ENCODE measurements at places on chromosomes 5 and 9. TPM values are rescaled to one million over a fixed set of nuclear protein-coding genes. Genes with fewer than 3 reads are reported as not detected.
A peak's percentile ranks its signal among the peaks of the same experiment; 100 is the strongest.

Gene FOXI1
- total RNA-seq, result not detected

Gene ZNF483
- total RNA-seq, result 7.0 TPM

Gene IL5
- total RNA-seq, result not detected

Gene CTNND2
- 0.39 TPM for total RNA-seq

Gene HSPB3
- total RNA-seq, result not detected

Gene FAM169A
- 12.0 TPM for total RNA-seq

Gene NCS1
- total RNA-seq, result 30.4 TPM

Gene SNCB
- total RNA-seq, result not detected

DNA sequence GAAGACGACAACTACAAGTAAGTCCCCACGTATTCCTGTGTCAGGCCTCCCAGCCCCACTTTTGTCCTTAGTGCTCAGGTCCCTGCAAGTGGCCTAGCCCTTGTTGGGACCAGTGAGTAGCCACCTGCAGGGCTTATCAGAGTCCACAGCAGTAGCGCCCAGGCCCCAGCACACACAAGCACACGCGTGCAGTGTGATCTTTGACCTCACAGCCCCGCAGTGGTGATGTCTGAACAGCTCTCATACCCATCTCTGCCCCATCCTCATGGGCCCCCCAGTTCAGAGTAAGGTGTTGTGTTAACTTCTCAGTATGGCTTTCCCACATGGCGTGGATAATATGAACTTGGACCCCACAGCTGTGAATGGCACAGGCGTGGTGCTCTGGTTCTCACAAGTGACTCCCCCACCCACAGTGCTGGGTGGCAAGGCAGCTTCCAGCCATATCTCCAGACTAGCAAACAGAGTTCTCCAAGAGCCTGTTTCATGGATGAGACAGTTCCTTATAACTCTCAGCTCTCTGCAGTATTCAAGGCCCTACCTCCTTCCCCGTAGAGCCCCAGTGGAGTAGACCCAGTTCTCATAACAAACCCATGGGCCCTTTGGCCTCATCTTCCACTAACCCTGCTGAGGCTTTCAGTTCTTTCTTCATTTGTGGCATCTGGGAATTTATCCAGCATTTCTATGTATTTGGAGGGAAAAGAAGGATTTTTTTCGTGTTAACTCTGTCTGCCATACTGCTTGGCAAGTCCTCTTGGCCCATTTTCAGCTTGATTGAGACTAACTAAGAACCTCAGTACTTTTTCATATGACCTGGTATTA lies 46.5 kb upstream of the ANGPTL2 start:
- ATAC-seq, result no peak

DNA sequence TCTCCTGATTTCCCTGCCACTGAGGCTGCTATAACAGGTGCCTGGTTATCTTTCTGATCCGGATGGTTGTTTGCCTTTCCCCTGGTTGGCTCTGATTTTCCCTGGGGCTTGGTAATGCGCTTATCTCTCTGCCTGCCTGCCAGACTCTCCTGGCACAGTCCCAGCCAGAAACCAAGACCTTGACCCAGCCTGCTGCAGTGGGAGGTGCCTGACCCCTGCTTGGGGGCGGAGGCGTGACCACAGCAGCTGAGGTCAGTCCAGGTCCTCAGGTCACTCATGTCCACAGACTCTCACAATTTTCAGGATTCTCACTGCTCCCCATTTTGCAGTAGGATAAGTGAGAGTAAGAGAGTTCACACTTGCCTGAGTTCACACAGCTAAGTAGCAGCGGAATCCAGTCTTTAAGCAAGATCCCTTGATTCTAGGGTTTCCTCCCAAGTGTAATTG lies 24.4 kb upstream of the SYNPO start:
- no peak for ATAC-seq

GRCh38 chr5:167355346-167355745 lies 936.1 kb upstream of the WWC1 start:
- no peak for ATAC-seq

DNA sequence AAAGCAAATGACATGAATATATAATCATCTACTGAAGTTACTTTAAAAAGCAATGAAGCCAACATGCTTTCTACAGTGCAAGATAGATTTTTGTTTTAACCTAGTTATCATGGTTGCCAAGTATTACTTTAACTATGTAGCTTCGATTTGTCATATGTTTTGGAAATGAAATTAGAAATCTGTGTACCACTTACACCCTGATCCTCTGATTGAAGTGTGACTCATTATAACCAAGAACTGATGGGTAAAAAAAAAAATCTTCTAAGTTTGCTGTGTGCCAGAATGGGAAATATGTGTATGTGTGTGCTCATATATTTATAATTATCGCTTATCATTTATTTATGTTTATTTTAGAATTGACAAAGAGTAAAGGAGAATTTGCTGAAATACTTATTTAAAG lies 9.1 kb upstream of the CDC42SE2 start:
- ATAC-seq, result peak; percentile 48

- no peak for ATAC-seq
These were observed 73.8 kb downstream of the MRPL36 start for GRCh38 chr5:1725641-1726468.

DNA sequence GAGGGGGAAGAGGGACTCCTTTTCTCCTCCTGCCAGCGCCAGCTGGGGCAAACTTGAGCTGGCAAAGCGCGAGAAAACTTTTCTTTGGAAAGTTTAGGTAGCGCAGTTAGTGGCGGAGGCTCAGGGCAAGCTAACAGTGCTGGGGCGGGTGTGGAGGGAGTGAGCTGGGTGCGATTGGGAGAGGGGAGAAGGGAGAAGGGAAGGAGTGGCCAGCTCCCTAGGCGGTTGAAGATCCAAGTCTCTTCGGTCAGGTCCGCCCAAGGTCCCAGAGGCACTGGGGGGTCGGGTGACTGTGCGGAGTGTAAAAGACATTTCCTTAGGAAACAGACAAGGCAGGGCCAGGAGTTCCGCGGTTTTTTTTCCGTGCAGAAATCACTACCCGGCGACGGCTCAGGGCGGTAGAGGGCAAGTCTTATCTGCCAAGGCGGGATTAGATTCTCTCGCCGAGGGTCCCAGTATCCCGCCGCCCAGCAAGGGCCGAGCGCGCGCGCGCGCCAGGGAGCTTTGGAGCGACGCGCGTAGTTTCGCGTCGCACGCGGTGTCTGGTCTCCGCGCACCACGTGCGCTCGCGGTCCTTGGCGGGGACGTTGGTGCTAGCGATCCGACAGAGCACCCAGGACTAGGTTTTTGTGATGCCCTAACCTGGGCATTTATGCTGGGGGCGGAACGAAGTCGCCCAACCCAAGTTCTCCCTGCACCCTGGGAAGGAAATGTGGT lies 33.6 kb upstream of the NFIB start:
- no peak for ATAC-seq

GRCh38 chr9:91814201-91814600 lies 135.8 kb downstream of the ROR2 start:
- ATAC-seq, result no peak

DNA sequence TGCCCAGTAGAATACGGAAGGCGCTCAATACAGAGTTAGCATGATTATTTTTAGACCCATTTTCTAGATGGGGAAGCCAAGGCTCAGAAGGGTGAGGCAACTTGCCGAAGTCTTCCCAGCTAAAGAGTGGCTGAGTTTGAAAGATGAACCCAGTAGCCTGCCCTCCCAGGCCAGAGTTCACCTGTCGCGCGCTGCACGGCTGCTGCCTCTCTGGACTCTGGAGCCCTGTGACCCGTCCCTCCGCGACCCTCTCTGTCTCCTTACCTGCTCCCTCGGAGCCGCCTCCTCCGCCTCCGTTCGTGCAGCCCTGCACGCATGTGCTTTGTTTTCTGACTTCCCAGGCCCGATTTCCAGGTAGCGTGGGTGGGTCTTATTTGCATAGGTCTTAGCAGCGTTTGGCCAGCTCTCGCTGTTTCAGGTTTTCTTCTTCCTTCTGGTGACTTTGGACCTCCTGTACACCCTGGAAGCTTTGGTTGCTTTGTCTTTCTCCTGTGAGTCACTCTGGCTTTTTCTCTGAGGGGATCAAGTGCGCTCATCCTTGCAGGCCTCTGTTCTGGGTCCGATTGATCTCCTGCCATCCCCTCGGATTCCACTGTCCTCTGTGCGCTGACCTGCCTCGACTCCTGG lies at the start of gene RNF183:
Gene RNF183, minus strand, starts transcription at position 585 of the 627 bp plus-strand sequence. CDS start 5,192 bp downstream, outside the sequence.
- ATAC-seq, result peak; percentile 26

GRCh38 chr5:55851675-55851979 lies 470 bp downstream of the IL31RA start:
- ATAC-seq, result no peak

- ATAC-seq, result no peak
These were observed 12.6 kb upstream of the NANS start for GRCh38 chr9:98043915-98044314.

- ATAC-seq, result no peak
These were observed 37.7 kb downstream of the SMIM23 start for GRCh38 chr5:171823269-171823668.

- no peak for ATAC-seq
These were observed 210.2 kb downstream of the TSSK1B start for GRCh38 chr5:113224605-113225065.

DNA sequence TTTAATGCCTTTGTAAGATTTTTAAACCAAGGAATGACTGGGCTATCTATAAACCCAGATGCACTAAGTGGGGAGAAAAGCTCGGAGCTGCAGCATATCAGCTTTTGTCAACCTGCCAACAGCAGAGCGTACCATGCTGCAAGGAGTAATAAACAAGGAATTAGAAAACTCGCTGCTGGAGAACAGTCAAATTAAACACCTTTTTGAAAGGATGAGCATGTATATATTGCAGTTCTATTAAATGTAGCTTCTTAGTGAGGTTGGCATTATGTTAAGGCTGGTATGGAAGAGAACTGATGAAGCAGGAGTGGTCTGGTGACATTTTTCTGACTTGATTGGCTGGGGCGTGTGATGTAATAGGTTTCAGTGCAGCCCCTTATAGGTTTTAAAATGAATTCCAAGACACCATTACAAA lies 74.7 kb downstream of the PIK3R1 start:
- no peak for ATAC-seq

GRCh38 chr5:31161781-31162181 lies 31.7 kb upstream of the CDH6 start:
- ATAC-seq, result no peak

GRCh38 chr9:27888661-27889295 lies 315.5 kb upstream of the C9orf72 start:
- ATAC-seq, result peak; percentile 46

DNA sequence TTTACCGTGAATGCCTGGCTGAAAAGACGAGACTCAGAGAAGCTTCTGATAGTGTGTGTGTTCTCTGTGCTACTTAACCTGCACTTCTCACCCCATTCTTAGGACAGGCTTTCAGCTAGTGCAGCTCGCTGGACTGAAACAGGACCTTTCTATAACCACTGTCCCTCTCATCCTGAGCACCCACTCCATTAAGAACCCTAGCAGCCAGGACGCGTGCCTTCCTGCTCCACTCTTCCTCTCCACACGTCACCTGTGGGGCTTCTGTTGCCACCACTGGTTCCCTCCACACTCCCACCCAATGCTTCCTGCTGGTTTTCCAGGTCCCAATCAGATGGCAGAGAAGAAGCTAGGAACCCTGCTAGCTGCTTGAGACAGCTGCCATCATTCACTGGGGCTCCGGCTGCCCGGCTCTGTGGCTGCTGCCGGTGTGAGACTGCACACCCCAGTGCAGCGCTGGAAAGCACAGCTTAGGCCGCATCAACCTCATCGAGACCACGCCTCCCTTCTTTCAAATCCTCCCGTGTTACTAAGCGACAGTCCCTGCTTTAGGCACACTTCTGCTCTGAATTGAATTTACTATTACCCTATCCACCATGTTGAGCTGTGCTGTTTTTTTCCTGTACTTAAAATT lies 44.0 kb downstream of the RNF130 start:
- no peak for ATAC-seq

- ATAC-seq, result no peak
These were observed 35.8 kb downstream of the WNK2 start for GRCh38 chr9:93219692-93220091.

DNA sequence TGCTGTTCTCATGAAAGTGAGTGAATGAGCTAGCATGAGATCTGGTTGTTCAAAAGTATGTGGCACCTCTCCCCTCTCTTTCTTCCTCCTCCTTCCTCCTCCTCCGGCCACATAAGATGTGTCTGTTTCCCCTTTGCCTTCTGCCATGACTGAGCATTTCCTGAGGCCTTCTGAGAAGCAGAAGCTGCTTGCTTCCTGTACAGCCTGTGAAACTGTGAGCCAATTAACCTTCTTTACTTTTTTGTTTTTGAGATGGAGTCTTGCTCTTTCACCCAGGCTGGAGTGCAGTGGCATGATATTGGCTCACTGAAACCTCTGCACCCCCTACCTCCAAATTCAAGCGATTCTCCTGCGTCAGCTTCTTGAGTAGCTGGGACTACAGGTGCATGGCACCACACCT lies 6.1 kb downstream of the S100Z start:
- peak; percentile 95 for ATAC-seq

- ATAC-seq, result peak; percentile 79
These were observed 713 bp downstream of the MOB3B start for GRCh38 chr9:27528886-27529315.

GRCh38 chr5:79236362-79236969 lies 535 bp downstream of the JMY start:
- ATAC-seq, result peak; percentile 10

GRCh38 chr9:23522952-23523351 lies 303.1 kb downstream of the ELAVL2 start:
- ATAC-seq, result no peak

DNA sequence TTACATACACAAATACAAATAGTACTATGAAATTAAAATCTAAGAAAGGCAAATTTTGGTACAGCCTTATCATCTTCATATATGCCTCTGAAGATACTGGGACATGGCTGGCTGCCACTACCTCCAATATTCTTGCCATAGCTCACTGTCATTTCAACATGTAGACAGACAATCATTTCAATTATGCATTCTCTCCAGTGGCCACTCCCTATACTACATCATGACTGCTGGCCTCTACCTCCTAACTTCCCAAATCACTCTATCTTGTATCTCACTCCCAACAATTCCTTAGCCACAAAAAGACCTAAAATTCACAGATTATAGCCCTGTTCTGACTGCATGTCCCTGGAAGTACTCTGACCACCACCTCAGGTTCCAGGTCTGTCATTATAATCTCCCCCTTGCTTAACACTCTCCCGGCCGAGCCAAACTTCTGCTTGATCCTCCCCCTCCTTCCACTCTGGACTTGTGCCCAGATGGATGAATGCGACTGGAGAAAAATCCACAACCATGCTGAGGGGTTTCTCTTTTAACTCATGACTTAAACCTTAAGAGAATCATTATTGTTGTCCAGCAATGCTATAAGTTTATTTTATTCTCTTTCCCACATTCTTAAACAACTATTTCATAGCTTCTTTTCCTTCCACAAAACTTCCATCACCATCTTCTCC lies 225.3 kb upstream of the TLE4 start:
- ATAC-seq, result no peak

- ATAC-seq, result no peak
These were observed 1773.5 kb upstream of the WWC1 start for GRCh38 chr5:166517976-166518375.

- no peak for ATAC-seq
These were observed 293.2 kb downstream of the EPB41L4A start for GRCh38 chr5:112125903-112126302.

- ATAC-seq, result no peak
These were observed 598 bp upstream of the KIAA1191 start for GRCh38 chr5:176362233-176362490.

- ATAC-seq, result peak; percentile 92
These were observed 59.8 kb downstream of the KIAA1958 start for GRCh38 chr9:112546149-112547012.

- ATAC-seq, result no peak
These were observed 3.9 kb downstream of the LCN8 start for GRCh38 chr9:136754059-136754572.

GRCh38 chr5:343461-344401 lies 22.2 kb downstream of the AHRR start:
- peak; percentile 88 for ATAC-seq

Data from activated T-helper 17 cell treated with anti-CD3 and anti-CD28 coated beads, Interleukin-2, amount 50 U/mL, for 72 hours (primary cell).